ENCODE measurements at places on chromosomes 12 and 14.

- no peak for DNase-seq
Observed at GRCh38 chr12:56288705-56289387, 11.3 kb downstream of the CS start.

- no peak for DNase-seq
Observed at GRCh38 chr12:104588047-104588920, 131.5 kb downstream of the CHST11 start.

GRCh38 chr12:72505227-72505626 lies 233.1 kb downstream of the TRHDE start:
- no peak for DNase-seq

GRCh38 chr14:105388110-105388951 lies 10.0 kb upstream of the TEX22 start:
- DNase-seq, result no peak

- DNase-seq, result no peak
Observed at GRCh38 chr14:62179367-62180018, 417.3 kb downstream of the SNAPC1 start.

DNA sequence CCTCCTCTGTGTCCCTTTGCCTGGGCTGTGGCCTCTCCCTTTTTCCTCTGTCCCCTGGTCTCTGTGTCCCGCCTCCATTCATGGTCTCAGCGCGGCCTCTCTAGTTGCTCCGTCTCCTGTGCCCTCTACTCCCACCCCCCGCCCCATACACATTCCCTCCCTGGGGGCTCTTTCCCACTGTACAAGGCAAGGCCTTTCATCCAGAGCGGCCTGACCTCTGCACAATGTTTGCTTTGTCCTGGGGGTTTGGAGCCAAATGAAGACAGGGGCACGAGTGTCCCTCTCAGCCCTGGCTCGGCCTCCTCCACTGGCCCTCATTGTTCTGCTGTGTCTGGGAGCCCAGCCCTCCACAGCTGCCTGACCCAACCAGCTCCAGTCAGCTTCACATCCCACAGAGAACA lies 678.6 kb downstream of the BCL11B start:
- no peak for DNase-seq

GRCh38 chr14:68807148-68807600 lies 14.3 kb upstream of the ZFP36L1 start:
- DNase-seq, result no peak

GRCh38 chr14:64979336-64980074 lies 7.2 kb upstream of the FNTB start:
- DNase-seq, result no peak

- DNase-seq, result no peak
Observed at GRCh38 chr12:68450947-68451260, 118.7 kb upstream of the MDM1 start.
